M059J (cell line): ENCODE measurements at places on chromosomes 1 and 21. TPM values are rescaled to one million over a fixed set of nuclear protein-coding genes. Genes with fewer than 3 reads are reported as not detected.

Gene SMIM1
- not detected in 2 replicates for total RNA-seq

Gene SAMSN1
- 0.32 TPM in 1 of 2 replicates, not detected in the other for total RNA-seq

Gene STIL
- total RNA-seq = 34.4 and 48.1 TPM in 2 replicates

Gene LRRC53
- not detected in 2 replicates for total RNA-seq

Gene KRTAP20-3
- total RNA-seq = not detected in 2 replicates

Gene CYP4A11
- total RNA-seq = not detected in 2 replicates

Gene GPR37L1
- total RNA-seq = not detected in 2 replicates

Gene CLEC20A
- total RNA-seq = not detected in 2 replicates

Gene UQCRHL
- 1.4 TPM in 2 replicates for total RNA-seq

DNA sequence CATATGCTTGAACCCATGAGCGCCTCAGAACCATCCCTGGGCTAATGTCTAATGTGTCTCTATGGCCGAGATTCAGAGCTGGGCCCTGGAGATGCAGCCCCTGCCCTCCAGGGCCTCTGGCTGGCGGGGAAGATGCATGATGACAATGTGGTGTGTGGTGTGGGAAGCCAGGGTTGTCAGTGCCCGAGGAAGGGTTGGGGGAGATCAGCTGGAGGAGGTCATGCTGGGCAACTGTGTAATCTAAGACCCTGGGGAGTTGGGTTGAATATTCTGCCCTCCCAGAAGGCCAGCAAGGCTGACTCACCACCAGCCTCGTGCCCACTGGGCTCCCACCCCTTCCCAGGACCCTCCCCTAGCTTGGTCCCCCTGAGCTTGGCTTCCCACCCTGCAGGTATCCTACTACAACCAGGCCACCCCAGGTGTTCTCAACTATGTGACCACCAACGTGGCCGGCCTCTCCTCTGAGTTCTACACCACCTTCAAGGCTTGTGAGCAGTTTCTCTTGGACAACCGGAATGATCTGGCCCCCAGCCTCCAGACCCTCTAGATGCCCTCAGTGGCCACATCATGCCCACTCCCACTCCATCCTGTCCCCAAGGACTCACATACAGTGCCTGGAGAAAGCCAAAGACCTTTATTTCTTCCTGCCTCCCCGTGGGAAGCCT, 14.6 kb downstream of the FAM151A start:
- no peak for DNase-seq

- peak; percentile 95 for DNase-seq
Measured at GRCh38 chr1:186188004-186188539, 187.0 kb downstream of the TPR start.

DNA sequence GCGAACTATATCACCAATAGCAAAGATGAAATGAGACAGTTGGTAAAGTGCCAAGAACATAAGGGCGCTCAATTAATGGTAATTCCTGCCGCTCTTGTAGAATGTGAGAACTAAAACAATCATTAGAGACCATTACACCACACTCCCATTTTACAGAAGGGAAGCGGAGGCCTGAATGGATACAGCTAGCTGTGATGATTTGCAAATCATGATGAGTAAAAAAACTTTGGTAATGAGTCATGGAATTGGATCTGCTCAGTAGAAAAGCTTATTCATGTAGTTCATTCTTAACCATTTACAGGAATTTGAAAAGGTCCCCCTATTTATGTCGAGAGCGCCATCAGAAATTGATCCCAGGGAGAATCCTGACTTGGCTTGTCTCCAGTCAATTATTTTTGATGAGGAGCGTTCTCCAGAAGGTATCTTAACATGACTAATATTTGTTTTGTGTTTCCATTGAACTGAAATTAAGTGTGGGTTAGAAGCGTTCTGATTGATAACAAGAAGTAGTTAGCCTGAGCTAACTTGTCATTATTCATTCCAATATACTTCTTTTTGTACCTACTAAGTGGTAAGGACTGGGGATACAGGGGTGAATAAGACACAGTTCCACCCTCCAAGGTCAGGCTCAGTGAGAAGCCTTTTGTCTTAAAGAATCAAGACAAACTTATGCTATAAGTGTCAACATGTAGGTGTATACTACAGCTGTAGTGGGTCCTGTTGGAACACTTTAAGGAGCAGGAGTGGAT, 812 bp downstream of the TTC4 start:
- peak; percentile 53 for DNase-seq

GRCh38 chr21:25788677-25789076, 53.9 kb downstream of the GABPA start:
- no peak for DNase-seq

DNA sequence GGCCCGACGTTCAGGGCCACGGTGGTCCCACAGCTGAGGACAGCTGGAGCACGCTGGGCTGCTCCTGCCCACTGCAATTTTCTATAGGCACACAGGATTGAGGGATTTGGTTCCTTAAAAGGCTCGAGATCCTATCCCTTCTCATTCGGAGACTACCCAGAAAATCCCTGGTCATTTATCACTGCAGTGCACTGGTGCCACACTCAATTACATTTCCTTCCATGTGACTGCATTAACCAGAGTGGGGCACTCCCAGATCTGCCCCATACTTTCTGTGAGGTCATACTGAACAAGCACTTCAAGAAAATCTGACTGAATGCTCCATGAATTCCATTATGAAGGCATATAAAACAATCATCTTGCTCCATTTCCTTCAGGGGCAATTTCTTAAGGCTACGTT, 49.8 kb upstream of the KCNE1 start:
- DNase-seq = no peak

GRCh38 chr1:199684686-199685273, 342.7 kb upstream of the NR5A2 start:
- peak; percentile 78 for DNase-seq

GRCh38 chr1:42930178-42931107, 28.2 kb downstream of the SLC2A1 start:
- DNase-seq = no peak

DNA sequence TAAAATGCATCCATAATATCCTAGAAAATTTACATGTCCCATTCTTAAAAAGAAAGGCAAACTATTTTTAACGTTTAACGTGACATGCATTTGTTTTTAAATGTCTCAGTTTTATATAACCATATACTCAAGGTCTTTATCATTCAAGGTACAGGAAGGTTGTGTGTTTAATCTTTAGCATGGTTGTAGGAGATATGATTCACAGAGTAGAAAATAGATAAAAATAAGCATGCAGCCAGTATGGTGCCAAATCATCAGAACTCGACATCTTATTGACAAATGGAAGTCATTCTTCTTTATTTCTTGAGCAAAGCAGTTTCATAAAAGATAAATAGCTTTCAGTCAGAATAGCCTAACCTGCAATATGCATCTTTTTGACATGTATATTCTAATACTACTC, 51.0 kb downstream of the SAMSN1 start:
- DNase-seq = no peak

GRCh38 chr1:8816264-8816663, 1.2 kb downstream of the RERE start:
- peak; percentile 59 for DNase-seq

DNA sequence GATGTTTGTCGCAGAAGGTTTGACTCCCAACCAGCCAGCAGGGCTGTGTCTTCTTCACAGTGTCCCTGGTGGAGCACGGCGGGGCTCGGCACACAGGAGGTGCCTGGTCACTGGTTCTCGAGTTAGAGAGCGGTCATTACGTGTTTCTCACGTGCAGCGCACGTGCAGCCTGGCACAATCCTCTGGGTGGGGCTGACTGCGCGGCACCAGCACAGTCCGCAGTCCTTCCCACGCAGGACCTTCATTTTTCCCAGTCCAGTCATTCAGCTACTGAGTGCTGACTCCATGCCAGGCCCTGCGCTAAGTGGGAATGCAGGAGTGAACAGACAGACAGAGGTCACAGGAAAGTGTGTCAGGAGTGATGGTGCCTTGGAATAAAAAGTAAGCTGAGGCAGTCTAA, 46.2 kb upstream of the GPR153 start:
- DNase-seq = no peak

- DNase-seq = peak; percentile 69
Measured at GRCh38 chr1:179128520-179128919, 46.6 kb downstream of the TOR3A start.

GRCh38 chr1:155893389-155894142, 17.6 kb downstream of the RIT1 start:
- peak; percentile 94 for DNase-seq

- DNase-seq = peak; percentile 84
Measured at GRCh38 chr1:91846007-91846638, 39.8 kb downstream of the TGFBR3 start.

DNA sequence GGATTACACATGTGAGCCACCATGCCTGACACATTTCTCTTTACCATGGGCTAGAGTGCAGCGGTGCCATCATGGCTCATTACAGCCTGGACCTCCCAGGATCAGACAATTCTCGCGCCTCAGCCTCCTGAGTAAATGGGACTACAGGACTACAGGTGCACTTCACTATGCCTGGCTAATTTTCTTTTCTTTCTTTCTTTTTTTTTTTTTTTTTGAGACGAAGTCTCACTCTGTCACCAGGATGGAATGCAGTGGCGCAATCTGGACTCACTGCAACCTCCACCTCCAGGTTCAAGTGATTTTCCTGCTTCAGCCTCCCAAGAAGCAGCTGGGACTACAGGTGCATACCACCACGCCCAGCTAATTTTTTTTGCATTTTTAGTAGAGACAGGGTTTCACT, 14.8 kb upstream of the KIF1B start:
- DNase-seq = peak; percentile 78

- DNase-seq = no peak
Measured at GRCh38 chr1:101316799-101317198, 80.0 kb downstream of the S1PR1 start.

DNA sequence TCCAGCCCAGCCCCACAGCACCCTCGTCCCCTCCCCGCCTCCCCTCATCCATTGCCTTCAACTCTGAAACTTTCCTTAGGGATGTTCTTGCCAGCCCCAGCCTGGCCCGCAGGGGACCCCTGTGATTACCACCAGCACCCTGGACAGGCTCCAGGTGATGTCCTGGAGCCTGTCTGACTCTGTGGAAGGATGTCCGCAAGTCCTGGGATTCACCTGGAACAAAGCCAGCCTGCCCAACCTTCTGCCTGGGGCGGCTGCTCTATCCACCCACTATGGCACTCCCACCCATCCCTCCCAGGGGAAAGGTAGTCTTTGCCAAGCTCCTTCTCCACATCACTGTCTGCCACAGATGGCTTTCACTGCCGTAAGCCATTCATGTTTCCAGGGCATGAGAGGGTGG, 24.4 kb upstream of the PTPRF start:
- no peak for DNase-seq

DNA sequence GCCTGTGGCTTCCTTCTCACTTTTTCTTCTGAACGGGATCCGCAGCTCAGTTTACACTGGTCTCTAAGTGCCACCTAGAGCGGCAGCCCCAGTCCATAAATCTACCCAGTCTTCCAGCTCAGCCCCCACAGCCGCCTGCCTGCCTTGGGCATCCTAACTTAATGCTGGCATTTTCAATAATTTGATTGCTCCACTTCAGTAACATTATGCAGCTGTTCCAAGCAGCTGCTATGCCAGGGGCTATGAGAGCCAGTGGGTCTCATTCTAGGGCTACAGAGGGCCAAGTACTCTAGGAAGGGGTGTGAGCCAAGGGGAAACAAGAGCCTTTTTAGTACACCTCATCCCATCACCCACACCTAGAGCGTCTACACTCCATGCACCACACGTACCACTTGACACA, 48.4 kb upstream of the COA6 start:
- no peak for DNase-seq

- DNase-seq = no peak
Measured at GRCh38 chr1:227120826-227121225, 180.7 kb downstream of the COQ8A start.

DNA sequence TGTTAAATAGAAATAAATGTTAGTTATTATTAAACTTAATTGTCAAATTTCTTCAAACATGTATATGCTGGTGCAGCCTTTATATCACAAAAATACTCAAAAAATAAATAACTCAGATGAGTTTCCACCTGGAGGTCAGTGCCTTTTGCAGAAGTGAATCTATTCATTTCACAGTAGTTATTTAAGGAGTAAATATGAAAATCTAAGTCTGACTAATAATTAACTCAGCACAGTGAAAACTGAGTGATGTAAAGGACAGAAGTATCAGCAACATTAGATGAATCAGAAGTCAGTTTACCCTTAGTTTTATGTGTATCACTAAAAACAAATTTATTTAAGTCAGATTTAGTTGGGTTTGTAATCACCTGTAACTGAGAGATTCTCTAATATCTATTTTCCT, 2135.4 kb downstream of the MRPL39 start:
- no peak for DNase-seq

- DNase-seq = no peak
Measured at GRCh38 chr1:179104611-179105250, 22.9 kb downstream of the TOR3A start.

DNA sequence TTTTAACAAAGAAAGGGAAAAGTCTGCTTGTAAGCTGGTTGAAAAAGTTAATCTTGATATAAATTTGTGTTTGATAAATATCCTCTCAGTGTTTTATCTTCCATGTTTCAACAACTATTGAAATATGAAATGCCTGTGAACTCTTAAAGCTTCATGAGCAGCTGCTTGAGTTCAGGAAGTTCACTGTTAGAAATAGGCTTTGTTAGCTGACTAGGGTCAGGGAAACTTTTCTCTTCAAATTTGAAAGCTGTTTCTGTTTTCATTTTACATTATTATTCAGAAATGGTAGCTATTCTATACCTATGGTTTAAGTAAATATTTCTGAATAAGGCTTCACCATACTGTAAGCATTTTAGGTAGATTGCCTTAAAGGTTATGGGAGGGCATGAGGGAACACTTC, 191.7 kb downstream of the HS2ST1 start:
- no peak for DNase-seq

- no peak for DNase-seq
Measured at GRCh38 chr1:66729523-66729922, 22.7 kb upstream of the DYNLT5 start.

GRCh38 chr1:185152187-185152767, 4.5 kb downstream of the TRMT1L start:
- DNase-seq = no peak

DNA sequence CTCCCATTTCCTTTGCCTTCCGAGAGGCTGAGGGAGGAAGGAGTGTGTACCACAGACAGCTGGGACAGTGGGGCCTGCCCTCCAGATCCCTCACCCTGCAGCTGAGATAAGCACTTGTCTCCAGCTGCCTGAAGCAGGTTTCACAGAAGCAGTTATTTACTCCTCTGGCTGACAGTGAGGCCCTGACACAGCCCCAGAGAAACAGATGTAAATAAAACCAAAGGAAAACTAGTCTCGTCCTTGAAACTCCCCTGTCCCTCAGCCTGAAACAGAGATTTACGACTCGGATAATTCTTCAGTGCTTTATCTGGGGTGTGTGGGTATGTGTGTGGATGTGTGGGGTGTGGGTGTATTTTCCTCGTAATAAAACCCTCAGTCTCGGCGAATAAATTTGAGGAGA, 181.1 kb downstream of the IGSF21 start:
- no peak for DNase-seq

DNA sequence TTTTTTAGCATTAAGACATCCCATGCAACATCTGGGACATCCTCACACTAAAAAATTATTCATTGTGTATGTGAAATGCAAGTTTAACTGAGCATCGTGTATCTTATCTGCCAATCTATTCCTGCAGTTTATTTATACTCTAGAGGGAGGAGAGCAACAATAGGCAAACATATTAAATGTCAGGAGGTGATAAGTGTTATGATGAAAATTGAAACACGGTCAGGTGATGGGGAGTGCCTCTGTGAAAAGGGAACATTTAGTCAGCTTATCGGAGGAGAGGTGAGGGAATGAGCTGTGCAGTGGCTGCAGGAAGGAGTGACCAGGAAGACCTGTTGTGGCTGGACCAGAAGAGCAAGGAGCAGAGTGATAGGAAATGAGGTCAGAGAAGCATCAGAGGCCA, 775 bp upstream of the EFCAB14 start:
- DNase-seq = peak; percentile 9

- no peak for DNase-seq
Measured at GRCh38 chr21:38531591-38531990, 33.3 kb upstream of the ERG start.
